Omental fat pad (tissue), 4 donors: ENCODE measurements at places on chromosomes 5 and 9. TPM values are rescaled to one million over a fixed set of nuclear protein-coding genes. Genes with fewer than 3 reads are reported as not detected.

Gene IL3
- total RNA-seq = not detected

Gene ACSL6
- 1.4 TPM for total RNA-seq

Gene PCDHA4
- 1.5 TPM for total RNA-seq

Gene GTF3C4
- total RNA-seq = 19.2 TPM

Gene SLC28A3
- 0.32 TPM for total RNA-seq

Gene CER1
- total RNA-seq = 0.37 TPM

Gene LOX
- 29.3 TPM for total RNA-seq

Gene ATP10B
- total RNA-seq = not detected

Gene PTGR1
- total RNA-seq = 38.3 TPM

Gene ANKRD18A
- total RNA-seq = not detected

Gene SUSD1
- total RNA-seq = 12.7 TPM

Gene CDKN2A
- 3.0 TPM for total RNA-seq

Gene CACFD1
- 2.7 TPM for total RNA-seq

Gene C9orf72
- 28.6 TPM for total RNA-seq

Gene SAXO1
- not detected for total RNA-seq

Gene SVEP1
- 252 TPM for total RNA-seq

Gene DNAH5
- 0.46 TPM for total RNA-seq

Gene ADAMTSL1
- total RNA-seq = 4.4 TPM

Gene MEIKIN
- total RNA-seq = not detected

- no peak for DNase-seq
Measured at GRCh38 chr5:151233616-151234085, 9.8 kb upstream of the CCDC69 start.

DNA sequence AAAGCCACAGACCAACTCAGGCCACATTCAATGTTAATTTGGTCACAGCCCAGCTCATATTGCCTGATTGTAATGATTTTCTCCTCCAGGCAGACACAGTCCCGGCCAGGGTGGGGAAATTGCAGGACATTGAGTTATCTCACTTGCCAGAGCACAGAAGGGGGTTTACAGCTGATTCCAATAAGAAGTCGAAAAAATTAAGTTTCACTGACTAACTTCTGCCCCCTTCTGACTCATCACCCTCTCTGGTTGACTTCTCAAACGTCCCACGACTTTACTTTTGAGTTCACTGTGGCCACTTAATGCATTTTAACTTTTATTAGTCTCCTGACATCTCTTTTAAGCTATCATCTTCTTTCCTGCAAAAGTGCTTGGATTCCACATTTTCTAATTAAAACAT lies 321.4 kb upstream of the WWC1 start:
- DNase-seq = no peak

GRCh38 chr9:135907006-135907430 lies 328 bp downstream of the CAMSAP1 start:
- DNase-seq = no peak

GRCh38 chr9:131667576-131667975 lies 72.3 kb downstream of the RAPGEF1 start:
- no peak for DNase-seq

DNA sequence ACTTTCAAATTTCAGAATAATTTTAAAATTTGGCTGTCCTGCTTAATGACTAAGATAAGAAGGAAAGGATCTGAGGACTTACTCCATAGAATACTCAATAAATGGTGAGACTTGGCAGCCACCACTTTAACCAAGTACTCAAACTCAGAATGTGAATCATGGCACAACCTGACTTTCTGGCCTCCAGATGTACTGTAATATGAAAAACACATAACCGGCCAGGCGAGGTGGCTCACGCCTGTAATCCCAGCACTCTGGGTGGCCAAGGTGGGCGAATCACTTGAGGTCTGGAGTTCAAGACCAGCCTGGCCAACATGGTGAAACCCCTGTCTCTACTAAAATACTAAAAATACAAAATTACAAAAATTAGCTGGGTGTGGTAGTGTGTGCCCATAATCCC lies 10.0 kb upstream of the MARCHF6 start:
- DNase-seq = no peak

GRCh38 chr5:40258222-40258621 lies 421.5 kb upstream of the PTGER4 start:
- DNase-seq = no peak

DNA sequence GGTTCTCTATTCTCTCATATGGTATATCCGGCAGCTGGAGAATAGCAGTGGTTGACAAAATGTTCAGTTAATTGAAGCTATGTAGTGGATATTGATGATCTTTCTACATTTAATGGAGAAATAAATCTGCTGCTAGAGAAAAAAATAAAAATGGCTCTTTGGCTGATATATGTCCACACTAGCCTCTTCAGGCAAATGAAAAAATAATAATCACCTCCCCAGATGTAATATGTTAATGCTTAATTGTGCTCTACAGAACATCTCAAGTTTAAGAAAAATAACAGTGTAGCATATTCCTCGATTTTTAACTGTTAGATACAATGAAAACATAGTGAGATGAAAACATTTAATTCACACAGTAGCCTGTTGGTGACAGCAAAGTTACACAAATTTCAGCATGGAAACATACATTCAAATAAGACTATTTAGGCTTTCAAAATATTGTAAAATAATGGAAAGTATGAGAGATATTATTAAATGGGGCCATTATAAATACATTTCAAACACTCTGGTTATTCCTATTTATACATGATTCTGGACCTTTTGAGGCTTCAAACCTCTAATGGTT lies 543.0 kb downstream of the MAT2B start:
- no peak for DNase-seq

GRCh38 chr9:111056538-111056937 lies 18.3 kb upstream of the LPAR1 start:
- DNase-seq = no peak

- no peak for DNase-seq
Measured at GRCh38 chr5:161176221-161176620, 324.2 kb upstream of the ATP10B start.

GRCh38 chr5:45264447-45264846 lies 431.7 kb downstream of the HCN1 start:
- no peak for DNase-seq

- DNase-seq = no peak
Measured at GRCh38 chr5:142627383-142628217, 58.3 kb downstream of the FGF1 start.

- no peak for DNase-seq
Measured at GRCh38 chr9:90301277-90301653, 341.4 kb downstream of the DIRAS2 start.

DNA sequence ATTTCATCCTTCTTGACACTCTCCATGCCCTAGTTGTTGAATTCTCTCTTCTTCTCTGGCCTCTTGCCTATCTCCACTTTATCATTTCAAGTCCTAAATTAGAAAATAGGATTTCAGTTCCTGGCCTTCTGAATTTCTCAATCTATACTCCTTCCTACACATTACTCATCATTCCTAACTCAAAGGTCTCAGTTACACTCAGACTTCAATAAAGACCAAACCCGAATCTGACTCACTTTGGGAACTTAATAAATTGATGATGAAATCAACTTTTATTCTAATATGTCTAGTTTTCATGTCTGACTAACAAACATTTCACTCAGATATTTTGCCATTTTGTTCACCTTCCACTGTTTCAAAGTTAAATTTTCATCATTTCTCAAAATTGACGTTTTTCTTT lies 113.6 kb upstream of the TSLP start:
- no peak for DNase-seq

DNA sequence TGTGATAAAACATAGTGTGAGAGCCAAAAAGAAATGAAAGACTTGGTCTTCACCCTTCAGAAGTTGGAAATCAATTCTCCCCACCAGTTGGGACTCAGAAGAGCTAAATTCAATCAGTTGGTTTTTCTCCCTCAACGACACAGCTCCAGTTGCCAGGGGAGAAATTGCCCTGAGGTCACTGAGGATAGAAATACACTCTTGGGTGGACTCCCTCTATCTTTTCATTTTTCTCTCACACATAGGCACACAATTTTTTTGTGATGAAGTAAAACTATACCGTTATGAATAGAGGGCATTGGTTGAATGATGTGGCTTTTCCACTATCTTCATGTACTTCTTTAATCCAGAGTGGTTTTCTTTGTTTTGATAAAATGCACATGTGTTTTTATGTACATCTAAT lies 80.2 kb downstream of the ZNF366 start:
- DNase-seq = no peak

- DNase-seq = no peak
Measured at GRCh38 chr5:10017786-10018185, 231.9 kb downstream of the ATPSCKMT start.

DNA sequence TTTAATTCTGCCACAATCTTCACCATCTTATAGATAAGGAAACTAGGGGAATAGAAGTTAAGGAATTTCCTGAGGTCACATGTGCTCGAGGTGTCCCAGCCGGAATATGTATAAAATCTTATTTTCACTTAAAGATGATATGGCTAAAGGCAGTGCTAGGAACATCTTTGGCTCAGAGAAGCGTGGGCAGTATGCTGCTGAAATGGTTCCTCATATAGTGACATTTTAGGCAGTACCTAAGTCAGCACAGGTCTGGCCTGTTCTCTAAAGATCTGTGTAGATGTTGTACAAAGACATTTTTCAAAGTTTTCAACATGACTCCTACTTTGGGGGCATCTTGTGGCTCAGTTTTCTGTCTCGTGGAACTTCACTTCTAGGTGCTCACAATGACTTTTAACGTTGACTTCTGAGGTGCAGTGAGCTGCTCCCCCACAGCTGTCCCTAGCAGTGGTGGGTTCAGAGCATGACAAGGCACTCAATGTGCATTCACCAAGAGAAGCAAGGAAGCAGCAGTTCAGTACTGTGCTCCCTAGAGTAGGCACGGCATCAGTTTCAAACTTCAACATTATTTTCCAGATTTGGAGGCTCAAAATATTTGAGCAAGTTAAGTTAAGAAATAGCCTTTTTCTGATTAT lies 40.3 kb downstream of the TNFAIP8 start:
- no peak for DNase-seq

DNA sequence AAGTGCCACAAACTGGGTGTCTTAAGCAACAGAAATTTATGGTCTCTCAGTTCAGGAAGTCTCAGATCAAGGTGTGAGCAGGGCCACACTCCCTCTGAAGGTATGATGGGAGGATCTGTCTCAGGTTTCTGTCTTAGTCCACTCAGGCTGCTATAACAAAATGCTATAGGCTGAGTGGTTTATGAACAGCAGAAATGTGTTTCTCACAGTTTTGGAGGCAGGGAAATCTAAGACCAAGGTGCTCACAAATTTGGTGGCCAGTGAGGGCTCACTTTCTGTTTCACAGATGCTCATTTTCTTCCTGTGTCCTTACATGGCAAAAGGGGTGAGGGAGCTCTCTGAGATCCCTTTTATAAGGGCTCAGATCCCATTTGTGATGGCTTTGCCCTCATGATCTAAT lies 281.4 kb downstream of the CWC27 start:
- DNase-seq = no peak

GRCh38 chr5:172380987-172381643 lies 73.2 kb downstream of the SH3PXD2B start:
- DNase-seq = no peak

GRCh38 chr5:92402045-92402444 lies 1018.9 kb upstream of the ARRDC3 start:
- no peak for DNase-seq

DNA sequence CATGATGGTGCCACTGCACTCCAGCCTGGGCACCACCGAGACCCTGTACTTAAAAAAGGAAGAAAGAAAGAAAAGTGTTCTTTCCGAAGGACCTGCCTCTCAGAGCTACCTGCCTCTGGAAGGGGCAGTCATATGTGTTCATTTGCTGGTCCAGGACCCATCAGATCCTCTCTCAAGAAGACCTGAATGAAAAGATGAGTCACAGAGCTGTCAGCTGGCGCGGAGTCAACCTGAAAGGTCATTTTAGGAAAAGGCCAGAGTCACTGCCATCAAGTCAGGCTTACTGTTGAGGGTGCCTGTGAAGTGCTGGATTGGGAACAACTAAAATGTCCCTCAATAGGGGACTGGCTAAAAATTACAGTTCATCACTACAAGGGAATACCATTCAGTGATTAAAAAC lies 14.9 kb upstream of the HRH2 start:
- no peak for DNase-seq

DNA sequence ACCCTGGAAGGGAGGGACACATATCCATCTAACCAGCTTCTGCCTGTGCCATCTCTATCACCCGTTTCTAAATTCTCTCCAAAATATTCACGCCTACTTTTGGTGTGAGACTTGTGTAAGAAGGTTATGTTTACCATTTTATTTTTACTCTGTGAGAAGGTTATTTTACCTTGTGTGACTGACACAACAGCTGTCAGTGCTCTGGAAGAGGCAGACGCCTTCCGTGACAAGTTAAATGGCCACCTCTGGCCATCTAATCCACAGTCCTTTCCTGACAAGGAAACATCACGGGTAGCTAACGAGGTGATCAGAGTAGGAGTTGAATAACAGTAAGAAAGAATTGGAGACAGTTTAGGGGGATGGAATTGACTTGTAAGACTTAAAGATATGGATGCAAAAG lies 443.8 kb upstream of the PIK3R1 start:
- DNase-seq = no peak

- no peak for DNase-seq
Measured at GRCh38 chr9:128145536-128145935, 3.7 kb upstream of the LCN2 start.

DNA sequence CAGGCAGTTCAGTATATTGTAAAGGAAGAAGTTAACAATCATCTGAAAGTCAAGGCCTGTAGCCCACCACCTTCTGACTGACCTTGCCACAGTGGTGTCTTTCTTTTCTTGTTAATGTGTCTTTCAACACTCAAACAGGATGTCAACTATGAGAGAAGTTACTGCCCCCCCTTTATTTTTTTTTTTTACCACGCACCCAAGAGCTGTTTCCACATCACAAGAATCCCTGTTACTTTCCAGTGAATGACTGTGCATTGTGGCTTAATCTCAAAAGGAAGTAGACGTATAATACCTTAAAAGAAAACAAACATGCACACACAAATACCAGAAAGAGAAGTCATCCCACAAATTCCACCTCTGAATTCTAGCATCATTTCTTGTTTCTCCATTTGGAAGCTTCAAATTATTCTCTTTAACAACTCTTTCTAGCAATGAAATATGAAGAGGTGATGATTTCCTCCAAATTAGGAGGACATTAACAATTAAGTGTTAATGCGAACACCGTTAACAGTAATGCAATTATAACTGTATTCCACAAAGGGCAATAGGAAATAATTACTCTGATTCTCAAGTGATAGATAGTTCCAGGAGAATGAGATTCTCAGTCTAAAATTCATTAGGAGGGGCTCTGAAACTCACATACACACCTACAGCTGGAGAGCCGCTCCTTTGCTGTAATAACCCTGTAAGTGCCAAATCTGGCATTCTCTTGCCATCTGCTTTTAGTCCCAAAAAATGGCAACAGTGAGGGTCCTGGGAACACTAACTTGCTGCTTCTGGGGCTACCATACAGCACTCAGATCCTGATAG lies 201.0 kb downstream of the EFNA5 start:
- no peak for DNase-seq
